Endothelial cell (in vitro differentiated cells): ENCODE measurements at places on chromosomes 7 and 10. TPM values are rescaled to one million over a fixed set of nuclear protein-coding genes. Genes with fewer than 3 reads are reported as not detected.

Gene MAGI2
- 6.3 TPM for total RNA-seq

Gene WDR86
- 57.0 TPM for total RNA-seq

Gene COMTD1
- total RNA-seq: 8.9 TPM

Gene KLF14
- total RNA-seq: not detected

Gene HK1
- 162 TPM for total RNA-seq

- no peak overlapping the region for H3K27ac ChIP-seq
- H3K4me1 ChIP-seq: no peaks in the 10 kb centered on the region
- H3K4me3 ChIP-seq: no peak overlapping the region
- no peaks in the 10 kb centered on the region for H3K36me3 ChIP-seq
- H3K27me3 ChIP-seq: no peaks in the 10 kb centered on the region
Measured at GRCh38 chr7:49791088-49791741, 17.8 kb downstream of the VWC2 start.

DNA sequence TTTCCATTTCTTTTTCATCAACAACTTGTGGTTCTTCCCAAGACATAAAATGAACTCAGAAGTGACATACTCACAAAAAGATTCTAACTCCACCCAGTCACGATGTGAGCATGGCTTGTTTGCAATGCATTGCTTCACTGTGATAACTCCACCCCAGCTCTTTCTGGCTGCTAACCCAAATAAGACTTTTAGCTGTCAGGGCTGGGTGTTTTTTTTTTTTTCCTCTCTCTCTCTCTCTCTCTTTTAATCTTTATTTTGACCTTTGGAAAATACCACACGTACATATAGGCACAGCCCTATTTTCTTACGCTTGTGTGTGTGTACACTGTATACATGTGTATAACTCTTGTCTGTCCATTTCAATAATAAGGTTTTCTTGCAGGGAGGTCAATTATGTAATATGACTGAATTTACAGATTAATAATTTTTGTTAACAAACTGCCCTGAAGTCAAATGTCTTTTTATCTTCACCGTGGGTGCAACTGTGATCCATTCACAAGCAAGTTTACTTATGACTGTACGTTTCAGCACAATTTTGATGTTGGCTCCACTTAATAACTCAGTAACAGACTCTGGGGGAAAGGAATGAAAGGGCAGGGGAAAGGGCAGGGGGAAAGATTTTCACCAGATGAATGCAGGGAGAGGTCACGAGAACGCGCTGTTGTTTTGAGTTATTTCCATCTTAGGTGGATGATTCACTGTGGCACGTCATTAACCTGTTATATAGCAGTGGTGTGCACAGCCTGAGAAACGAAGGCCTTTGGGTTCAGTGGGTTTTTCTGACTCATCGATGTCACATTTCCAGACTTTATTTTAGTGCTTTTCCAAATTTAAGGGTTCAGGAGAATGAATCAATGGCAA lies 49.1 kb downstream of the APBB1IP start:
- no peaks in the 10 kb centered on the region for H3K36me3 ChIP-seq
- DNase-seq: no peak
- no peak overlapping the region for H3K27ac ChIP-seq
- no peak overlapping the region for H3K4me3 ChIP-seq
- no peaks in the 10 kb centered on the region for H3K27me3 ChIP-seq
- no peaks in the 10 kb centered on the region for H3K4me1 ChIP-seq

DNA sequence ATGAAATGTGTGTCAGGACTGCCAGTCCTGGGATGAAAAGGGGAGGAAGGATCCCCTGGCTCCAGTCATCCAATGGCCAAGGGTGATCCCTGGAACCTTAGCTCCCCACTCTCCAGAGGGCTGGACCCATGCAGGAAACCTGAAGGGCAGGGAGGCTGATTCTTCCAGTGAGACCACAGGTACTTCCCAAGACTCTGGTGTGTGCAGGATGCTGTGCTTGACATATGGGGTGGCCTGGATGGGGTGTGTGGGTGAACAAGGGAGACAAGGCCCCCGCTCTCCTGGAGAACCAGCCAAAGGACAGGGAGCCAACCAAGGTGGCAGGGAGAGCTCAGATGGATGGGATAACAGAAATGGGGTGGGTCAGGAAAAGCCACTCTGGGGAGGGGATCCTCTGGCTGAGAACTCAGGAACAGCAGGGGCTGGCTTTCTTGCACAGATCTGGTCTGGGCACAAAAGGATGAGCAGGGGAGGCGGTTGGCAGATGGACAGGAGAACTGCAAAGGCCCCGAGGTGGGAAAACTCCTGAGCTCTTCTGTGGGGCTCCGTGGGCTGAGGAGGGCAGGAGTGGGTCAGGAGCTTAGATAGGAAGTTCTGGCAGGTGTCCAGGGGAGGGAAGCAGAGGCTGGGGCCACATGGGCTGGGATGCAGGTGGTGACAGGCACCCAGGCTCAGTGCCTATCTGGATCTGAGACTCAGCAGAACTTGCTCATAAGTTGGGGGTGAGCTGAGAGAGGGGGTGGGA lies 100.6 kb downstream of the ARHGAP22 start:
- H3K27ac ChIP-seq: no peak overlapping the region
- no peak overlapping the region for H3K4me3 ChIP-seq
- H3K27me3 ChIP-seq: peaks cover 4% of the 10 kb centered on the region
- DNase-seq: no peak
- no peaks in the 10 kb centered on the region for H3K36me3 ChIP-seq

DNA sequence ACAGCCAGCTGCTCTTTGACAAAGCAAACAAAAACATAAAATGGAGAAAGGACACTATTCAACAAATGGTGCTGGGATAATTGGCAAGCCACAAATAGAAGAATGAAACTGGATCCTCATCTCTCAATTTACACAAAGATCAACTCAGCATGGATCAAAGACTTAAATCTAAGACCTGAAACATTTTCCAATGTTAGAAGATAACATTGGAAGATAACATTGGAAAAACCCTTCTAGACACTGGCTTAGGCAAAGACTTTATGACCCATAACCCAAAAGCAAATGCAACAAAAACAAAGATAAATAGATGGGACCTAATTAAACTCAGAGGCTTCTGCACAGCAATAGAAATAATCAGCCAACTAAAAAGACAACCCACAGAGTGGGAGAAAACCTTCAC lies 425.7 kb upstream of the SEMA3D start:
- H3K36me3 ChIP-seq: no peaks in the 10 kb centered on the region
- H3K4me1 ChIP-seq: no peaks in the 10 kb centered on the region
- DNase-seq: no peak
- H3K27me3 ChIP-seq: peaks cover 2% of the 10 kb centered on the region
- no peak overlapping the region for H3K4me3 ChIP-seq

GRCh38 chr10:58796242-58796641 lies 283.6 kb downstream of the BICC1 start:
- H3K27me3 ChIP-seq: no peaks in the 10 kb centered on the region
- peaks cover 7% of the 10 kb centered on the region for H3K4me1 ChIP-seq
- H3K36me3 ChIP-seq: no peaks in the 10 kb centered on the region
- peak; percentile 27 for DNase-seq

GRCh38 chr10:132175907-132176581 lies 10.7 kb upstream of the DPYSL4 start:
- H3K27me3 ChIP-seq: peaks cover 34% of the 10 kb centered on the region
- H3K4me1 ChIP-seq: peaks cover 2% of the 10 kb centered on the region
- DNase-seq: no peak

DNA sequence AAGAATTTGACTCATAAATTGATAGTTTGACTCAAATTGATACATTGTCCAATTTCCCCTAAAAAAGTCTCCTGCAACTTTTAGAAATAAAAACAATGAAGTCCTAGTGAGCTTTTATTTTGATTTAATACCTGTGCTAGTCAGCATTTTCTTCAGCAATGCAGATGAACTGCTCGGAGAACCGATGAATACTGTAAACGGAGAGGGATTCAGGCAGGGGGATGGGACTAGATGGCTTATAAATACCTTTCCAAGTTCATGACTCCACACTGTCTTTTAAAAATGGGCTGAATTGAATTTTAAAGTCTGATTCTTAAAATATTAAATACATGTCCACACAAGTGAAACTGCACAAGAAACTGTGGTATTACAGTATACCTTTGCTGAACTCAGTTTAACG lies 12.7 kb downstream of the EEPD1 start:
- no peak for DNase-seq
- H3K27me3 ChIP-seq: peaks cover 3% of the 10 kb centered on the region
- no peak overlapping the region for H3K27ac ChIP-seq
- H3K36me3 ChIP-seq: peaks cover 5% of the 10 kb centered on the region
- H3K4me1 ChIP-seq: peaks cover 3% of the 10 kb centered on the region

DNA sequence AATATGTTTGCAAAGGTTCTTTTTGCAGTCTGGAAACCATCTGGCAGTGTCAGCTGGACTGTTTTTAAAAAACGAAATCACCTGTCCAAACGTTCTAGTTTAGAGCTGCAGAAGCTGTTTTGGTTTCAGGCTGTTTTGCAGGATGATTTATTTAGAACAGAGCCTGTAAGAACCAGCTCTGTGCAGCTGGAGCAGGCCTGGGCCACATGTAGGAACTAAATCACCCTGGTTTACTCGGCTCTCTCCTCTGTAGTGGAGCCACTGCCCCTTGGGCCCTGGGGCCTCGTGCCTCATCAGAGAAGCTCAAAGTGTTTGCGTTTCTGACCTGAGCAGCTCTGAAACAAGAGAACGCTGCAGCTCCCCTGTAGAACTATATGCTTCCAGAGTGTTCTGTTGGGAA lies 142.5 kb downstream of the ACTR3B start:
- no peak overlapping the region for H3K27ac ChIP-seq
- no peak overlapping the region for H3K4me3 ChIP-seq
- H3K27me3 ChIP-seq: peaks cover 9% of the 10 kb centered on the region

- H3K27me3 ChIP-seq: peaks cover 15% of the 10 kb centered on the region
- peaks cover 48% of the 10 kb centered on the region for H3K4me1 ChIP-seq
- peak overlapping the region; percentile 72 for H3K27ac ChIP-seq
- no peak for DNase-seq
- H3K4me3 ChIP-seq: no peak overlapping the region
- H3K36me3 ChIP-seq: peaks cover 40% of the 10 kb centered on the region
Measured at GRCh38 chr10:119291223-119291900, 84.0 kb downstream of the GRK5 start.

DNA sequence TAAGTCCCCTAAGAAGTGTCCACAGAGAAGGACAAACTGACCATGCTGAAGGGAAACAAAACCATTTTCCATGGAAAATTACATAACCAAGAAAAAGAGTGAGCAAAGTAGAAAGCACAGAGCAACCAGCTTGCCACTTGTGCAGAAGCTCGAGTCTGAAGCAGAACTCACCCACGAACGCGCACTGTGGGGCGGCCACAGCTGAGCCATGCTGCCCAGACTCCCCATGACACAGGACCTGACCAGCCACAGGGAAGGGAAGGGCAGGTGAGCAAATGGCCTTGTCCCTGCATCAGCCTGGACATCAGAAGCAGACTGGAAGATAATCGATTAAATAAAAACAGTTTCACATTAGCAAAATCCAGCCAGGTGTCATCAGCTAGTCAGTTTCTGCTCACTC lies 95.7 kb downstream of the TCERG1L start:
- DNase-seq: no peak
- no peak overlapping the region for H3K27ac ChIP-seq
- H3K4me3 ChIP-seq: no peak overlapping the region
- H3K27me3 ChIP-seq: peaks cover 5% of the 10 kb centered on the region
- H3K4me1 ChIP-seq: no peaks in the 10 kb centered on the region

- H3K4me1 ChIP-seq: peaks cover 5% of the 10 kb centered on the region
- H3K27ac ChIP-seq: no peak overlapping the region
- no peak for DNase-seq
- peaks cover 28% of the 10 kb centered on the region for H3K36me3 ChIP-seq
- peaks cover 2% of the 10 kb centered on the region for H3K27me3 ChIP-seq
- no peak overlapping the region for H3K4me3 ChIP-seq
Measured at GRCh38 chr10:95646160-95646559, 10.4 kb downstream of the ALDH18A1 start.

DNA sequence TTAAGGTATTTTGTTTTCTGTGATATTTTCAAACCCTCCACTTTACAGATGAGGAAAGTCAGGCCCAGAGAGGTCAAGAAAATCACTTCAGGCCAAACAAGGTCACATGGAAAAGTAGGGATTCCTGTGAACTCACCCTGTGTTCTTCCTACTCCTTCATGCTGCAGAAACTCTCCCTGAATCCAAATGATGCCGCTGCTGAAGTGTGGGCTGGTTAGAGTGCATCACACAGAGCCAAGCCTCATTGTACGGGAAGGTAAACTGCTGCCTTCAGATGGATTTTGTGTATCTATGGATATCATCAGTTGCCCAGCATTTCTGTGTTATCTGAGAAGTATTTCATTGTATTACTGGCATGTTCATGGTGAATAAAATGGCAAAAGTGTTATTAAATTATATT lies 75.4 kb downstream of the NRG3 start:
- H3K27ac ChIP-seq: no peak overlapping the region
- no peak for DNase-seq
- H3K4me3 ChIP-seq: no peak overlapping the region
- H3K4me1 ChIP-seq: peaks cover 21% of the 10 kb centered on the region
- peaks cover 4% of the 10 kb centered on the region for H3K27me3 ChIP-seq

DNA sequence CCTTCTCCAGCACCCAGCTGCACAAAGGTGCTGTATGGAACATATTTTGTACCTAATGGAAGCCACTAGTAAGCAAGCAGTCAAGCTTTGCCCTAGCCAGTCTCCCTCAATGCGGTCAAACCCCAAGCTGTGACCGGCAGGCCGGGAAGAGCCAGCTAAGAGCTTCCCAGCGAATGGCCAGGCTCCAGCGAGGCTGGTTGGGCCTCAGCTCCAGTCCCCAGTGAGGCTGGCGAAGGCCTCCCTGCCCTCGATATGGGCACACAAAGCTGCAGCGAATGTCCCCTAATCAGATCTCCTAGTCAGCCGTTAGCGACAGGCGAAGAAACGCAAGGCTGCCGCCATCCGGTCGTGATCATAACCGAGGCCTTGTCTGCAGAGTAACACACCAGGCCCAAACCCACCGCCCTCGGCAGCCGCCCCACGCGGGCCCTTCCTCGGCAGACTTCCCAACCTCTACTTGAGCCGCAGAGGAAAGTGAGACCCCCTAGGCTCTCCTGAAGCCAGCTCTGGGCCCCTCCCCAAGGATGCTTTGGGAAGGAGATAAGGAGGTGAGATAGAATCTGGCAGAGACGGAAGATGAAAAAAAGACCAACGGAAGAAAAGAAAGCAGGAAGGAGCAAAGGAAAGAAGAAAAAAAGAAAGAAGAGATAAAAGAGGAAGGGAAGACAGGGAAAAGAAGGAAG lies 3.1 kb upstream of the HOXA9 start:
- DNase-seq: no peak
- peak overlapping the region; percentile 62 for H3K4me3 ChIP-seq
- peaks cover 4% of the 10 kb centered on the region for H3K36me3 ChIP-seq
- H3K27me3 ChIP-seq: peaks cover 41% of the 10 kb centered on the region
- peaks cover 50% of the 10 kb centered on the region for H3K4me1 ChIP-seq
- H3K27ac ChIP-seq: no peak overlapping the region

DNA sequence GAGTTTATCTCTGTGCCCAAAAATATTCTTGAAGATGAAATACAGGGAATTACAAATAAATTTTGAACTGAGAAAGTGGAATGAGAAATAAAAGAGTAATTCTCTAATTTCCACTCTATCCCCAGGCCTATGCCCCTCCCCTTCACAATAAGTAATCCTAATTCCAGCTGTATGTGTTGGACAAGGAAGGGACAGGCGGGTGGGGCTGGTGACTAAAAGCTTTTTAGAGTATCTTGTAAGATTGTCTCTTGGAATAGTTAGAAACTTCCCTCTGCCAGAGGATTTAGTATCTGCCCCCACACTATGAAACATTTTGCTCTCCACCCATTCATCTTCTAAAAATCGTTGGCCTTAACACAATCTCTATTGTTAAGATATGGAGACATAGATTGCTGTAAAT lies 199.2 kb downstream of the MBL2 start:
- DNase-seq: no peak
- H3K4me3 ChIP-seq: no peak overlapping the region
- peaks cover 34% of the 10 kb centered on the region for H3K4me1 ChIP-seq
- peak overlapping the region; percentile 11 for H3K27ac ChIP-seq

GRCh38 chr10:115141254-115141653 lies 48.1 kb downstream of the ATRNL1 start:
- no peak for DNase-seq
- H3K4me3 ChIP-seq: no peak overlapping the region
- no peak overlapping the region for H3K27ac ChIP-seq
- H3K27me3 ChIP-seq: peaks cover 3% of the 10 kb centered on the region
